Motor neuron (in vitro differentiated cells): ENCODE measurements at places on chromosomes 2 and 18.

- ATAC-seq: no peak
Measured at GRCh38 chr2:240463866-240464481, 28.5 kb downstream of the GPC1 start.

DNA sequence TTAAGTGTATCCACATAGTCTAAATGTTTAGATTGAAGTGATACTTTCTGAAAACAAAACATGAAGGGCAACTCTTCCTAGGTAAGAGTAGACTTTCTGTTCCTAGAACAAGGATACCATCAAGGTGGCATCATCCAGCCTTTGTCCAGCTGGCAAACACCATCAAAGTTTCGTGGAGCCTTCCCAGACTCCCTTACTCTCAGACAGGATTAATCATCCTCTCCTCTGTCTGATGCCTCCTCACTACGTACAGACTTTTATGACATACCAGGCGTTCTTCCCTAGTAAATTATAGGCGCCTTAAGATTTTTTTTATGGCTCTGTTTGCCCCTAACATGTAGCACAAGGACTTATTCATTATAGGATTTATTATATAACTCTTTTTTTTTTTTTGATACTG, 29.4 kb upstream of the ASNSD1 start:
- no peak for ATAC-seq

GRCh38 chr2:235218486-235218907, 266.7 kb downstream of the SH3BP4 start:
- no peak for ATAC-seq

DNA sequence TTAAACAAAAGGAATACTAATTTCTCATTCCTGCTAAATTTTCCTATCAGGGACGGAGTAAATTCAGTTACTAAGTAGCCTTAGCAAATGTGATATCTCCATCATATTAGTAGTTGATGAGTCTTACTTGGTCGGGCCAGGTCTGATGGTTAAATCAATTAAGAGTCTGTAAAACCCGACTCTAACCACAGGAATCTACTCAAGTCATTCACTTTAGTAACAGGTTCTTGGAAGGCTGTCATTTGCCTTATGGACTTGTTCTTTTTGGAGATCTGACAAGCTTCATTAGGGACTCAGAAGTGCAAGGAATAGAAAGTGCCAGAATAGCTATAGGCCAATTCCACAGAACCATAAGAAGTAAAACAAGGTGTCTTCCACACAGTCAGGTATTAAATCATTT, 119.0 kb downstream of the GCA start:
- ATAC-seq: no peak

- no peak for ATAC-seq
Measured at GRCh38 chr2:26574900-26575560, 66.1 kb downstream of the CIB4 start.

DNA sequence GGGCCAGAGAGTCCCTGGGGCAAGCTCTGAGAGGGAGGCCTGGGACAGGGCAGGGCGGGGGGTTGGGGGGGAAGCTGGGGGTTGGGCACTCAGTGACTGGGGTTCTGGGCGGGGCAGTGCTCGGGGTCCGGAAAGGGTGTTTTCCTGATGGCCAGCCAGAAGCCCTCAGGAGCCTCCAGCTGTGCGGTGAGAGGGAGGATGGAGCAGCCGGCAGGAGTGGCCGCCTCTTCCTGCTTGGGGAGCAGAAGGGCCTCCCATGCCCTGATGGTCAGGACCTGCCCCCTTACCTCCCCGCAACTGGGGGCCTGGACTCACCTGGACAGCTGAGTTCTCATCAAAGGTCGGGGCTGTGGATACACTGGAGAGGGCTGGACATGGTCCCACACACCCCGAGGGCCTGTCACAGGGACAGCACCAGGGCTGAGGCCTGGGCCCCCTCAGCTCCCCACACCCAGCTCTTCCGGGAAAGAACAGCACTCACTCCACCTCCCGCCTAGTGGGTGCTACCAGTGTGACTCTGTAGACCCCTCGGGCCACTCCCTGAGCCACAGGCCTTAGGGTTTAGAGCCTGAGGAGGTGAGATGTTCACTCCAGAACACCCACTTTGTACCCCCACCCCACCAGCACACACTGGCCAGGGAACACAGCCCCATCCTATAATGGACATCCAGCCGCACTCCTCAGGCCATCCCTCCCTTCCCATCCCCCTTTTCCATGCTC, 6.7 kb downstream of the SFTPB start:
- ATAC-seq: no peak

DNA sequence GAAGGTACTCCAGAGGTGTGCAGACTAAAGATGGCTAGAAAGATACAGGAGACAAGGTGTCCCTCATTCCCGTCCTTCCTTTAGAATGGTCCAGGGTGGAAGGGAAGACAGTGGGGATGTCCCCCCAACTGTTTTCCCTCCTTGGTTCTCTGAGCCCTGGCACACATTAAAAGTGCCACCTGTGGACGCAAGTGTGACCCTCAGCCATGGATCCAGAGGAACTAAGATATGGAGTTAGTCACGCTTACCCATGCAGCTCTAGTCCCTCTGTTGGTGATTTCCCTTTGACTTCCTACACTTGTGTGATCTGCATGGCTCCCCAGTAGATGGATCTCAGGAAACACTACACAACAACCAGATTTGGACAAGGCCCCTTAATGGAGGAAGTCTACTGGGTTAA, 113.1 kb upstream of the SRD5A2 start:
- no peak for ATAC-seq

- ATAC-seq: no peak
Measured at GRCh38 chr2:124702777-124703176, 677.7 kb downstream of the CNTNAP5 start.

DNA sequence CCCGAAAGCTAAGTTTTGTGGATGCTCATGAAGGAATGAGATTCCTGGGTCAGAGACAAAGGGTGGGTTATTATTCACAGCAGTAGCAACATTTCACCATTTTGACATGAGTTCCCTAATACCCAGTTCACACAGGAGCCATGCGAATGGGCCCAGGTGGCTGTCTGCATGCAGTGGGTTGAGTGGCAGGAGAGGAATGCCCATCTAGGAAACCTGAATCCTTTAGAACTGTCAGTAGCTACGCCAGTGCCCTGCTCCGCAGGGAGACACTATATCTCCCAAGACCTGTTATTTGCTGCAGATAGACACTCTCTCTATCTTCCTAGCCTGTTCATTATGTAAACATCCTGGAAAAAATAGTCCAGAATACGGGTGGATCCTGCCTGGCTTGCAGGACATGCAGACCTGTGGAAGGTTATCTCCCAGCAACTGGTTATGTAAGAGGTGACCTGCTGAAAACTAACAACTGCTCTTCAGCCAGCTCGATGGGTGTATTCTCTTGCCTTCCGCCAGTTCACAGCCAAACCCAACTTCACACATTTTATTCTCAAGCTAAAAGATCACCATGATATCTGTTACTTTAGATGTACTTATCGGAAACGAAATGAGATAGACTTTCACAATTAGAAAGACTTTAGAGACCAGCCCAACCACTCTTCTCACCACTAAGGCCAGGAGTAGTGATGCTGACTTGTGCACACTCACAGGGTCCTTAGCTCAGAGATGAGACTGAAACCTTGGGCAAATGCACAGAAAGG, 59.1 kb downstream of the MBP start:
- ATAC-seq: no peak

DNA sequence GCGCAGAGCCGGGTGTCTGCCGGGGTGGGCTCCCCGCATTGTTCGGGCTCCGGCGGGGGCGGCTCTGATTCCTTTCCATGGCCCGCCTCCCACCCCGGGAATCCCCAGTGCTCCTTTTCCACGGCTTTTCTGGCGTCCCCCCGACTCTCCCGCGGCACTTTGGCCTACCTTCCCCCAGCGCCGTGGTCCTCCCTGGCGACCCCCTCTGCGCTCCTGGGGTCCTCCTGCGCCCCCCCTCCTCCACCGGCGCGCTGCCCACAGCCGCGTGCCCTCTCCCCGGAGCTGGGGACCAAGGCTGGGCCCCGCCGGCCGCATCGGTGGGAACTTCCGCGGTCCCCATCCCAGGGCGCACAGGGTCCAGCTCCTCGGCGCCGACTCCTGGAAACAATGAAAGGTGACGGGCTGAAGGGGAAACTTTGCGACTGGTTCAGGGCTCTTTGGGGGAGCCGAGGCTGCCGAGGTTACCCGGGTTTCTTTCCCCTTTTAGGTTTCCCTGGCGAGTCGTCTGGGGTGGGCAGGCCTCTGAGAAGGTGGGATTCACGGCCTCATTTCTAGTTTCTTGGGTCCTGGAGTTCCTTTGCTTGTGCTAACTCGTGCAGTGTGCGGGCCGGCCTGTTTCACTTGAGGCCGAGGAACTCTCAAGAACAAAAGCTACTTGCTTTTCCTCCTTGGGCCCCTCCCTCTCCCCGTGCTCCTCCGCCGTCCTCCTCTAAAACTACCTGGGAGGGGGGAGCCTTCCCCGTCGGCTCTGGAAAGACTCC, 2.2 kb downstream of the TGIF1 start:
- no peak for ATAC-seq

GRCh38 chr2:1742681-1743395, 1.5 kb downstream of the PXDN start:
- peak; percentile 75 for ATAC-seq

DNA sequence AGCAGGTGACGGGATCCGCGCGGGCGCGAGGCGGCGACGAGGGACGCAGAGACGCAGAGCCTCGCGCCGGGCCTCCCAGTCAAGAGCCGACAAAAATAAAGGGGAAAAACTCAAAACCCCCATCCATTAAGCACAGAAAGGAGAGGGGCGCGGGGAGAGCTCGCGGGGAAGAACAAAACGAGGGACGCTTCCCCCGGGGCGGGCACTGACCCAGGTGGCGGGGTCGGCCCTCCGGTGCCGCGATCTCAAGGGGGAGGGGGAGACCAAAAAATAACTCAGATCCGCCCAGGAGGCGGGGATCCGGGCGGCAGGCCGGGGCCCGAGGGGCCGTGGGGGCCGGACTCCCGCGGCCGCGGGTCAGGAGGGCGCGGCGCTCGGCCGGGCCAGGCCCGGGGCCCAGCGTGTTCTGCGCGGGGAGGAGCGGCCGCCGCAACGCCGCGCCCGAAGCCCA, 597 bp downstream of the RNF103 start:
- ATAC-seq: peak; percentile 71

GRCh38 chr18:69956057-69956456, 8.4 kb upstream of the CD226 start:
- no peak for ATAC-seq

GRCh38 chr2:96688649-96689430, 46.3 kb downstream of the FER1L5 start:
- no peak for ATAC-seq

- ATAC-seq: no peak
Measured at GRCh38 chr18:55007602-55008001, 48.3 kb upstream of the CCDC68 start.

DNA sequence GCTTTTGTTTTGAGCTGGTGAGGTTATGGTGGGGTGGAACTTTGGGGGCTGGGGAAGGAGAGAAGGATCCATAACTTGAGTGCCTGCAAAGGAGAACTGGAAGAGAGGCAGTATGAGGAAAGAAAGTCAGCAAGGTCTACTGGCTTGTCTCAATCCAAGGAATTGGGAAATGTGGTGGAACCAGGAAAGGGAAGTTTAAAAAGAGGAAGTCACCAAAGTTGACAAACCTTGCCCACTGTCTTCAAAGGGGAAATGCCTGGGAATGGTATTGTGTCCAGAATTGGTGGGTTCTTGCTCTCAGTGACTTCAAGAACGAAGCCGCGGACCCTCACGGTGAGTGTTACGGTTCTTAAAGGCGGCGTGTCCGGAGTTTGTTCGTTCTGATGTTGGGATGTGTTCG, 304.1 kb upstream of the FAM98A start:
- no peak for ATAC-seq

GRCh38 chr2:224077773-224078507, 38.9 kb upstream of the SERPINE2 start:
- no peak for ATAC-seq

GRCh38 chr2:160420711-160421110, 72.9 kb downstream of the RBMS1 start:
- ATAC-seq: no peak

GRCh38 chr2:18369760-18370159, 190.7 kb downstream of the RDH14 start:
- no peak for ATAC-seq

- ATAC-seq: no peak
Measured at GRCh38 chr2:40955635-40956034, 503.7 kb upstream of the SLC8A1 start.

- peak; percentile 72 for ATAC-seq
Measured at GRCh38 chr2:109545828-109546713, 67.7 kb downstream of the SEPTIN10 start.

DNA sequence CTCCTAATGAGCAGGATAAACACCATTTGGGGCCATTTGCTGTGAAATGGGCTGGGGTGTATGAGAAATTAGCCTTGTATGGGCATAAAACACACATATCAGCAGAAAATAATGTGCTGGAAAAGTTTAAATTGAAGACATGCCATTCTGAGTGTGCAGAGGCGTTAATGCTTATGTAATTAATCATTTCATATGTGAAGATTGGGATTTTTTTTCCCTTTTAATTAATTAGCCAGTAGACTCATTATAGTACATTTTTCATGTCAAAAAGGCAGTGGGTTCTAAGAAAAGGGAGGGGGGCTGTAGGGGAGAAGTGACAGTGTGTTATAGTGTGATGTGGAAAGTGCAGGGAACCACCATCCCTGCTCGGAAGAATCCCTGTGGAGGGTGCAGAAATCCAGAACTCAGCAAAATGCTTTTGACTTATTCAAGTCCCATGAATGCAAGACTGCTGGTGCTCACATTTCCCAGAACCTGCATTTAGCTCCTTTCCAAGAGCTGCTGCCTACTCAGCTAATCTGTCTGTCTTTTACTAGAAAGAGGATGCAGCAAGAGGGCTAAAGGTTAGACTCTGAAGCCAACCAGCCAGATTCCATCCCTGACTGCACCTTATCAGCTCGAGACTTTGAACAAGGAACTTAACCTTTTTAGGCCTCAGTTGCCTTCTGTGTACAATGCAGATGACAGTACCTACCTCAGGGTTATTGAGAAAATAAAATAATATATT, 11.6 kb upstream of the COX7A2L start:
- no peak for ATAC-seq

DNA sequence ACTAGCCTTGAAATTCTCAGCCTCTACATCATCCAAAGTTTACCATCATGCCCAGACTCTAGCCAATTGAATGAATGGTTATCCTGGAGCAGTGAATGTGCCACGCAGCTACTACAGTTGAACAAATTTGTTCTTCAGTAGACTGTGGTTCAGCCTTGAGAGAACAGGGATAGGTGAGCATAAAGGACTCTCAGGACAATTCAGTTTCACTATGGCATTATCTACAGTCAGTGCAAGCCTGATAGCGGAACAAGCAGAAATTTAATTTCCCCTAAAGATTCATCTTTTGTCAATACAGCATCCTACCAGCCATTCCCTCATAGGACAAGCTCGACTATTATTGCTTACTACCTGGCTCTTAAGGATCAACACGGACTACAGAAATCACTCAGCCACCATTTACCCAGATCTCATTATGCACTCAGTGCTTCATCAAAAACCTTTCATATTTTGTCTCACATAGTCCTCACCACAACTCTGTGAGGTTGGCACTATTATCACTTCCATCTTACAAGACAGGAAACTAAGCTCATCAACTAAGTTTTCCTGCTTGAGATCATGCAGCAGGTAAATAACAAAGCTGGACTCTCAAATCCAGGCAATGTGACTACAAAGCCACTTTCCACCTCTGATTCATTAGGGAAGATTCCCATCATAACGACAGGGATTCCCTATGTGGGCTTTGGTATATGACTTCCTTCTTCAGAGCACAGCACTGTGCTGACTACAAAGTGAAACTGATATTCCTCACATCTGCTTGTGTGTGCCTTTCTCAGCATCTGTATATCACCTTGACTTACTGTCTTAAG, 181.5 kb upstream of the ACVR2A start:
- no peak for ATAC-seq

- no peak for ATAC-seq
Measured at GRCh38 chr2:109456776-109457175, 157.0 kb downstream of the SEPTIN10 start.
